NCI-H446 (cell line): ENCODE measurements at places on chromosomes 2 and 18.

GRCh38 chr2:168120730-168121129 is 126.7 kb downstream of the STK39 start:
- peak; percentile 10 for DNase-seq

- no peak for DNase-seq
These were observed 234.3 kb downstream of the SEPTIN10 start for GRCh38 chr2:109379507-109379906.

DNA sequence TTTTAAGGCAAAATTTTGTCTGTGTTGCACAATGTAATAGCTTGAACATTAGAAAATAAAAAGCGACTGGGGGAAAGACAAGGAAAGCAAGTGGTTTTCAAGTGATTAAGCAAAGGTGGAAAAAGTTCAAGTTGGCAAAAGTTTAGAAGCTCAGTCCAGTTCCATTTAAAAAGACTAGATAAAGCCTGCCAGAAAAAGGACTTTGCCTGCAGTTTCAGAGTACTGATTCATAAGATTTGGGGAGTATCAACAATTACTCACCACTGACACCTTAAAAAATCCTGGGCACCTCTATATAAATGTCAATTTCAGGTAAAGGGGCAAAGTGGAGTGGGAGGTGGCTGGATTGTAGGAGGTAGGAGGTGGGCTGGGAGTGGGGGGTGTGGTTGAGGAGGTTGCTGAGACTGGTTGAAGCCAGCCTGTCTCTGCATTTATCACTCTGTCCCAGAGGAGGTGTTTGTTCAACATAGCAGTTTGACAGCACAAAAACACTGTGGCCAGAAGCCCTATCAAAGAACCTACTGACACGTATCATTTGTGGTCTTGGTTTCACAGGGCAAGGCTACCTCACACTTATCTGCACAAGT is 14.6 kb downstream of the ZEB2 start:
- no peak for DNase-seq

DNA sequence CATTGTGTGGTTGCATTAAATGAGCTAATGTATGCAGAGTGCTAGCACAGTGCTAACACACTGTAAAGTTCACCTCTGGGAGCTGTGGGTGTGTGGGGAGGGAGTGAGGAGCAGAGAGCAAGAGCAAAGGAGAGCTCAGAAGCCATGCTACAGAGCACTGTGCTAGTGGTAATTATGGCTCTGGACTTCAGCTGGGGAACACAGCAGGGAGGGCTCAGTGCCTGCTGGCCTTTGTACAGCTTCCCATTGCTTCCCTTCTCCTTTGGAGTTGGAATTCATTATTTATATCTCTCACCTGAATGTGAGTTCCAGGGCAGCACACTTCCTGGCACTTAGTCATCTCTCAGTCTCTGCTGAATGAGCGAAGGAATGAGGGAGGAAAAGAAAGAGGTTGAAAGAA is 2.5 kb upstream of the PLA2R1 start:
- no peak for DNase-seq
